ENCODE measurements at places on chromosomes 7 and 10. TPM values are rescaled to one million over a fixed set of nuclear protein-coding genes. Genes with fewer than 3 reads are reported as not detected.

DNA sequence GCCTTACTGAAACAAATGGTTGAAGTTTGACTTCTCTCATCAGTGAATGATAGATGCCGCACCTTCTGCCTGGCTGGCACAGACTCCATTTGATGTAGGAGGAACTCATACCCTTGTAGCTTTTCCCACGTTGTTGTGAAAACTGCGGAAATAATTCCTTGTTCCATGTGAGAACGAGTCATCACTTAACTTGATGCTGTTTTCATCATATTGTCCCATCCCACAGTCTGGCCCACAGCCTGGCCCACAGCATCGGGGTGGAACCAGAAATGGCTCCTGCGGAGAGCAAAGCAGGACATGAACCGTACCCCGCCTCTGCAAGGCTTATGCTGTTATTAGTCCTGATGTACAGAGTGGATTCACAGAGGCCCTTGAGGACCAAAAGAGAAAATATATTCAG lies 587.0 kb downstream of the SDK1 start:
- DNase-seq, result no peak

- peak; percentile 25 for DNase-seq
Measured at GRCh38 chr7:92835261-92835850, 1.0 kb downstream of the CDK6 start.

DNA sequence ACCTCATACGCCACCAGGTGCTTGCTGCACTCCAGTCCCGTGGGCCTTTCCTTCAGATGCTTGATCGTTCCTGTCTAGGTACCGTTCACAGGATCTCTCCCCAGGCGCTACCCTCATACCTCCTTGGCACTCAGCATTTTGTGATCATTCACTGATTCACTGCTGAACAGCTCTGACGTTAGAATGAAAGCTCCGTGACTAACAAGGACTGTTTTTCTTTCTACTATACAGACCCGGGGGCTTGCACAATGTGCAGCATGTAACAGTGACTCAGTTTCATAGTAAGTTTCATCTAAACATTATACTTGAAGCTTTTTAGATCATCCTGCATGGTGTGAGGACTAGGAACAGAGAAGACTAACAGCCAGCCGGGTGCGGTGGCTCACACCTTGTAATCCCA lies 20.6 kb downstream of the KIN start:
- no peak for DNase-seq

DNA sequence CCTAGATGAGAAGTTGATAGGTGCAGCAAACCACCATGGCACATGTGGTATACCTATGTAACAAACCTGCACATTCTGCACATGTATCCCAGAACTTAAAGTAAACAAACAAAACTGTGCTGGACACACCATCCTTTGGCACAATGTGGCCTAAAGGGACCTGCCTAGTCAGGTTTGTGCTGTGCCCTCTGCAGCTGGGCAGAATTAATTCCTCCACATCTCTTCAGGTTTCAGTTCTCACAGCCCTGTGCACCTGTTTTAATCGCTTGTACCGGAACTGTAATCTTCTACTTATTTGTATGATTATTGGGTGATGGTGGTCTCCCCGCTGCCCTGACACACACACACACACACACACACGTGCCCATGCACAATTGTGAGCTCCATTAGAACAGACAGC lies 252.7 kb downstream of the ACTR3B start:
- no peak for DNase-seq

- DNase-seq, result no peak
Measured at GRCh38 chr7:3280445-3280844, 20.6 kb upstream of the SDK1 start.

DNA sequence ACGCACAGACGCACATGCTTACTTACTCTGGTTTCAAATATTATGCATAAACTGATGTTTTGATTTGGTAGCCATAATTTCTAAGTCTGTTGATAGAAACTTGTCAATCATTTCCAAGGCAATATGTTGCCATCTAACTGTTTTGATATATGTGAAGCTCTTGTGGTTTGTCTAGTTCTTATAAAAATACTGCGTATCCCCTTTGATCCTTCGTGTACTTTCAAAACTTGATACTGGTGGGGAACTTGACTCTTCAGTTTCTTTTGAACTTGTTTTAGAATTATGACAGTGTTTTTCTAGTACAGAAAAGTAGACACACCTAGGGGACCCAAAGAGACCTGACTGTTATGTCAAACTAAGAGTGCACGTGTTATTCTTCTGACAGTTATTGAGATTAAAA lies 708.0 kb downstream of the LRMDA start:
- DNase-seq, result no peak

- no peak for DNase-seq
Measured at GRCh38 chr7:90660819-90661218, 64.7 kb downstream of the CDK14 start.

DNA sequence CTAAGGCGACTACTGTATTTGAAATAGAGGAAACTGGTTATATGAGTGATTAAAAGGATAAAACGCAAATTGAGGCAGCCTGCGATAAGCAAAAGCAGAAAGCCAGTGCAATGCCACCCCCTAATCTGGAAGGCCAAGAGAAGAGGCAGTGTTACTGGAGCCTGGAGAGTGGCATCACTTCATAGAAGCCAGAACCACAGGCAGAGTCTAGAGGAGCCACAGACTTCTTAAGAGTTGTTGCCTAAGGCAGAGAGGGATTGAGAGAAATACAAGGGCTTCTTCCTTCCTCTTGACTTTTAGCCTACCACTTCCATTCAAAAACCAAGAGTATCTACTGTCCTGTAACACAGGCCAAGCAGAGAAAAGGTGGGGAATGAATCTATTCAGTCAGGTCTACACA lies 94.9 kb upstream of the SKAP2 start:
- no peak for DNase-seq

GRCh38 chr10:132509506-132510173 lies 27.9 kb upstream of the INPP5A start:
- DNase-seq, result peak; percentile 14

DNA sequence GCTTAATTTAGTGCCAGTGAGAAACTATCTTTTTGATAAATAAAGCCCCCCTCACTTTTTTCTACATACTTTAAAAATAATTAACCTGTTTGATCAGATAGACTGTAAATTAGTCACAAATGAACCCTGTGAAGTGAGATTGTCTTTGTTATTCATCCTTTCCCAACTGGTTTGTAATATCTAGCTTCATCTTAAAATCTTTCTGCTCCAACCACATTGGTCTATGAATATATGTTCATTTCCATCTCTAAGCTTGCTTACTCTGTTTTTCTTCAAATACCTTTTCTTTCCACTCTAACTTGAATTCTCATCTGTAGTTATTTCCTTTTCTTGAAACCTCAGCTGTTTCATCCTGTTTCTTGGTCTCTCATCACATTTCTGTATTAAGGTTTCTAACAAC lies 12.1 kb downstream of the MARCHF5 start:
- DNase-seq, result no peak

Gene CCDC136
- total RNA-seq, result 2.4 TPM

Gene UBE2D1
- 15.9 TPM for total RNA-seq

Gene NUTM2A
- 0.48 TPM for total RNA-seq

Gene AMPH
- 15.9 TPM for total RNA-seq

Gene HGF
- total RNA-seq, result 16.6 TPM

Gene HOXA4
- 3.8 TPM for total RNA-seq

Gene MBL2
- total RNA-seq, result not detected

Gene CCDC3
- 39.8 TPM for total RNA-seq

Gene MRM2
- total RNA-seq, result 11.9 TPM

Measured in omental fat pad (tissue), 4 donors.